ENCODE measurements at places on chromosomes 13 and 19.

- no peak for DNase-seq
These were observed 43.9 kb upstream of the MAP3K10 start for GRCh38 chr19:40147338-40147692.

DNA sequence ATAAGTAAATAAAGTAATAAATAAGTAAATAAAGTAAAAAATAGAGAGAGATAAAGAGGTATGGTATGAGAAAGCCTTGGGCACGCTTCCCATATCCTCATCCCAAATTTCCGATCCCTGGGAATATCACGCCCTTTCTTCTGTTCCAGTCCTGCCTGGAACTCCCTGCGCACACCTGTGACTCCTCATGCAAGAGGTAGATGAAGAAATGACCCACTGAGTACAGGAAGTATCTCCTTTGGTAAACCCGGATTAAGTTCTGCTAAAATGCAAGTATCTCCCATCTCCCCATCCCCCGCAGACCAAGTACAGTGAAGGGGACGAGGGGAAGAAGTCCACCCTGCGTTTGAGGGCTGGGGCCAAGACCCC lies 399 bp upstream of the ZNF136 start:
- DNase-seq: no peak

DNA sequence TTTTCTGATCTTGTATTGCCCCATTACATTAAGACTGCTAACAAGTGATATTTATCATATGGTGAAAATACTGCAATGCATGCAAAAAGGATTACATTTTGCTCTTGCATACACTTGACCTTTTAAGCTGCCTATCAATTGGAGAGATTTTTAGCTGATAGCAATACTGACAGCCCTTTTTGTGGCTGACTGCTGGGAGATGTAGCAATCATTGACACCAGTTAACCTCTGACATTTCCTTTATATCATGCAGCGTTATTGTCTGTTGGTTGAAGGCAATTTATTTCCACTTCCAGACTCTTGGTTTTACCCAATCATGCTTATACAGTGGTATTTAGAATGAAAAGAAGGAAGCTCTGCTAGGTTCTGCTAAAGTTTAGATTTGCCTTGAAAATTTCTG lies 364.0 kb downstream of the LMO7 start:
- DNase-seq: no peak

- no peak for DNase-seq
These were observed 44.3 kb downstream of the ZNF146 start for GRCh38 chr19:36259211-36259610.

DNA sequence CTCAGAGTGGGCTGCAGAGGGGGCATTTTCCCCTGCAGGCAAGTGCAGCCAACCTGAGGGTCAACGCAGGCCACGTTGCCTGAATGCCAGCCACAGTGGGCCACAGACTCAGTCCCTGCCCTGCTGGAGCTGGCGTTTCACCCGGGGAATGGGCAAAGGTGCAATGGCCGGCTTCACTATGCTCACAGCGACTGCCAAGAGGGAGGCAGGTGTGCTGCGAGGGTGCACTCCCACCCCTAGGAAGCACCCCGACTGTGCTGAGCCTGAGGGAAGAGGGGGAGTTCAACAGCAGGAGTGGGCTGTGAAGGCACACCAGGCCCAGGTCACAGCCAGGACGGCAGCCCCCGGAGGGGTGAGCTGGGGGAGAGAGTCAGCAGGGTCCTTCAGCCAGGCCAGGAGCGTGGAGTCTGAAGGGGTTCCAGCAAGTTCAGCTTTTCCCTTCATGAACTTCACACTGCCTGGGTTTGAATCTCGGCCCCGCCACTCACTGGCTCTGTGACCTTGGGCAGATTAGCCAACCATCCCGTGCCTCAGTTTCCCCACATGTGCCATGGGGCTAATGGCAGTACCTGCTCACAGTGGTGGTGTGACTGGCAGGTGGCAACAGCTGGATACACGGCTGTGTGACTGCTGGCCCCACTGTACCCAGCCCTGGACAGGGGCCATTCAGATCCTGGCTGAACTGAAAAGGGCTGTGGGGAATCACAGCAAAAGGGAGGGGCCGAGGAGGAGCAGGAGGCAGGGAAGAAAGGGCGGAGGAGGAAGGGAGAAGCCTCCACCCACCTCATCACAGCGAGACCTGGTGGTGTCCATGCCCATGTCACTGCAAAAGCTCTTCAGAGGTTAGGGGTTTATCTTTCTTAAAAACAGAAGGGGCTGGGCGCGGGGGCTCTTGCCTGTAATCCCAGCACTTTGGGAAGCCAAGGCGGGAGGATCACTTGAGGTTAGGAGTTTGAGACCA lies 7.6 kb downstream of the TRAPPC6A start:
- no peak for DNase-seq

DNA sequence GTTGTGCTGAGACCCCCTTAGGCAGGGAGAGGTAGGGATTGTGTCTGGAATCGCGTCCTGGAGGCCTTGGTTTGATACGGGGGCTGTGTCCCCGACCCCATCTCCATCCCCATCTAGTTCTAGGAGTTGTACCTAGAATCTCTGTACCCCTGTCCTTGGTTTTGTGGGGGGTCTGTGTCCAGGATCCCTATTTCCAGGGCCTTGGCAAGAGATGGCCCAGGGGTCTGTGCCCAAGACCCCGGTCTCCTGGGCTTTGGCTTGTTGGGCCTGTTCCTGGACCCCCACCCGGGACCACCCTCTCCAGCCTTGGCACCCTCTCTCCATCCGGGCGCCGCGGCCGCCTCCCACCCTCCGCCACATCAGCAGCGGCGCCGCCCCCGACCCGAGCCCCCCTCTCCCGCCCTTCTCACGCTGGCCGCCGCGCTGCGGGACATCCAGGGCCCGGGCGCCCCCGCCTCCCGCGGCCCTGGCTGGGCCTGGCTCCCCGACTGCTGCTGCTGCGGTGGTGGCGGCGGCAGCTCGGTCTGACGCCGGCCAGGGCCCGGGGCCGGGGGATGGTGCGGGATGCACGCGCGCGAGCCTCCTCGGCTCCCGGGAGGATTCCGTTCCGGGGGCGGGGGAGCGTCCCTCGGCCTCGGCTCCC lies at the start of gene NUMBL:
NUMBL (minus strand) TSS at position 602 of the 643 bp plus-strand sequence; CDS start at position 434, 168 bp downstream.
- no peak for DNase-seq

- no peak for DNase-seq
These were observed 2878.3 kb upstream of the PCDH20 start for GRCh38 chr13:64293923-64294322.

GRCh38 chr19:18763674-18764590 lies 27.2 kb downstream of the COMP start:
- no peak for DNase-seq

GRCh38 chr19:35746087-35746462 lies 624 bp downstream of the PSENEN start:
- no peak for DNase-seq

- DNase-seq: no peak
These were observed 3.4 kb downstream of the ITGBL1 start for GRCh38 chr13:101455863-101456262.

GRCh38 chr19:10773969-10774368 lies 56.1 kb downstream of the DNM2 start:
- no peak for DNase-seq

DNA sequence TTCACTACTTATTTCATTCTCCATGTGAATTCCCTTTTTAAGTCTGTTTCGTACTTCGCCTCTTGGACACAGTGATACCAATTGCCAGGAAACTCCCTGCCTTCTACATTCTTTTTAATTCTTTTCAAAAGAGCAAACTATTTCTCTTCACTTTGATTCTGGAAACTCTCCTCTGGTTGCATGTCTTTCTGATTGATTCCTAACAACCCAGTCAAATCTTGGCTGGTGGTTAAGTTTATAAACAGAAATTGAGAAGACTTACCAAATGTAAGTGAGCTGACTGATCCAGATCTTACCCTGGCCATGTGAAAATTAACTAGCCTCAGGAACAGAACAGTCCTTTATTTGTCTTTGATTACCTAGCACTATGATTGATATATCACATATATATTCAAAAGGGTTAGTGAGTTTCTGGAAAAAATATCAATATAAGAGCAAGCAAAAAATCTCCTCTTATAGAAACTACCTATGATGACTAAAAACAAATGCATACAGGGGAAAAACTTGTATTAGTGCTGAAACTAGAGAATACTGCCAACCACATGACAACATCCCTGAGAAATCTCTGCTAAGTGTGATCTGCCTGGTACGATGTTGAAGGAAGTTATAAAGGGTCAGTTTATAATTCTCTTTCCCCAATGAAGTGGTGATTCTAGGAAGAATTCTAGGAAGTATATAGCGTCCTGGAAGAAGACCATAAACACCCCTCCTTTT lies 152.6 kb upstream of the HTR2A start:
- no peak for DNase-seq
